Naive thymus-derived CD4-positive, alpha-beta T cell (primary cell): ENCODE measurements at places on chromosomes 5 and 9. TPM values are rescaled to one million over a fixed set of nuclear protein-coding genes. Genes with fewer than 3 reads are reported as not detected.

ANKRD34B gene
- not detected for total RNA-seq

DNA sequence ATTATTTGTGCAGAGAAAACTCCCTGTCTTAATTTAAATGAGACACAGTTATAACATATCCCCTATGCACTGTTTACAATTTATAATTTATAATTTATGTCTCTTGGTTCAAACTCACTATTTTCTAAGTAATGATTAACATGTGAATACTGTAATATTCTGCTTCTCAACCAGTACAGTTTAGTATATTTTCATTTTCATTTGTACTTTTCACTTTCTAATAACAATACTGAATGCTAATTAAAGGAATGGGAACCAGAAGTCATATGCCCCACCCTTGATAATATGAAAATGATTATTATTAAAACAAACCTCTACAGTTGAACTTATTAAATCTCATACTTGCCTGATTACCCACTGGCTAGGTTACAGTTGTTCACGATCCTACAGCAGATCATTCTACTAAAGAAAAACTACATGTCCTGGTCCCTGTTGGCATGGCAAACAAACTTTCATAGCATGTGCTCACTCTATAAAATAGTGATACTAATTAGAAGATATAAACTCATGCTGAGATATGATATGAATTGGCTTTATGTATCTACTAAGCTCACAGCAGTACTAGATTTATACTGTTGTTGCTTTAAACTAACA, 66.4 kb downstream of the POU5F2 start:
- no peak for DNase-seq

DNA sequence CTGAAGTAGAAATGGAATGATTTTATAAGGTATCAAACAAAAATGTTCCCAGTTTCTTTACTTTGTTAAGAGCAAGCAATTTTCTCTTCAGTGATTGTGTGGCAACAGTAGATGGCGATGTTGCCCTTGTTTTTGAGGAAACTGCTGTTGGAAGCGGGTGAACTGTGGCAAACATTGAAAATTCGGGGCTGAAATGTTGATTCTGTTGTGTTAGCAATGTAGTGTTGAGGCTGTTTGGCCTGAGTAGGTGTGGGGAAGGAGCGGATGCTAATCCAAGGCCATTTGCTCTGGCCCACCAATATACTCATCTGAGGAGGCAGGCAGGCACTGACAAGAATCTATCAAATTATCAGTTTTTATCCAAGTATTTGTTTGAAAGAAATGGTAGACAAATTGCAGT, 129.8 kb downstream of the SLC12A2 start:
- DNase-seq, result peak; percentile 21

ISOC1 gene
- 5.3 TPM for total RNA-seq

GRCh38 chr5:129718471-129719090, 29.3 kb upstream of the MINAR2 start:
- DNase-seq, result no peak

DNA sequence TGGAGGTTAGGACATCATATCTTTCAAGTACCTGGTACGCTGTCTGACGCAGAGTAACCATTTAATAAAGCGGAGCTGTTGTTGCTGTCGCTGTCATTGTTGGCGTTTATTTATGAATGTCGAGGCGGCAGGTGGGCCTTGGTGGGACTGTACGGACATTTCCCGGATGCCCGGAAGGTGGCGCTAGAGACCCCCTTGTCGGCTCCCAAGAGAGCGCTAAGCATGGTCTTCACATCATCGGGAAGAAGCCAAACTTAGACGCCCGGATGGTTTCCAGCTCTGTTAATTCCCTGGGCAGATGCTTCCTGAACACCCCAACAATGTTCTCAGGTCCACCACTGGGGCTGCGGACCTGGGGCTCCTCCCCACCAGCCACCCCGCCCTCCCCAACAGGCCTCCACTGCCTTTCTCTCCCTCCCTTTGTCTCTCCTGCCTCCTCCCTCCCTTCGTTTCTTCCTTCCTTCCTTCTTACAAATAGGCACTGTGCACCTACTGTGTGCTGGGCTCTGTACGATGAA, 54.1 kb downstream of the DUSP1 start:
- DNase-seq, result peak; percentile 77

DNA sequence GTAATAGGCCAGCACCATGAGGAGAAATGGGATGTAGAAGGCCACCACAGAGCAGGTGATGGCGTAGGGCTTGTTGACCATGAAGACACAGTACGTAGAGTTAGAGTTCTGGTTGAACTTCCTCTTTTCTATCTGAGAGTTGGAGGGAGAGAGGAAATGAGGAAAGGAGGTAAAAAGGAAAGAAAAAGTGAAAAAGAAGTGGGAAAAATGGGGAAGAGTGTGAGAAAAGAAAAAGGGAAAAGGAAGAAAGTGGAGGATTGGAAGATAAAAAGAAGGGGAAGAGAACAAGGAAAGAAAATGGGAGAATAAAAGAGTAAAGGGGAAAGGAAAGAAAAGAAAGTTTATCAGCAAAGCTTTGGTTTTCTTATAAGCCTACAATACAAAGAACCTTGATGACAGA, 126.1 kb downstream of the FBXO38 start:
- no peak for DNase-seq
